SJSA1 (cell line): ENCODE measurements at places on chromosomes 4 and X. TPM values are rescaled to one million over a fixed set of nuclear protein-coding genes. Genes with fewer than 3 reads are reported as not detected.

Gene CRLF2
- total RNA-seq, result not detected in 2 replicates

Gene SUPT20HL2
- total RNA-seq, result not detected in 2 replicates

Gene NLGN3
- not detected in 2 replicates for total RNA-seq

Gene ARHGEF38
- not detected in 2 replicates for total RNA-seq

DNA sequence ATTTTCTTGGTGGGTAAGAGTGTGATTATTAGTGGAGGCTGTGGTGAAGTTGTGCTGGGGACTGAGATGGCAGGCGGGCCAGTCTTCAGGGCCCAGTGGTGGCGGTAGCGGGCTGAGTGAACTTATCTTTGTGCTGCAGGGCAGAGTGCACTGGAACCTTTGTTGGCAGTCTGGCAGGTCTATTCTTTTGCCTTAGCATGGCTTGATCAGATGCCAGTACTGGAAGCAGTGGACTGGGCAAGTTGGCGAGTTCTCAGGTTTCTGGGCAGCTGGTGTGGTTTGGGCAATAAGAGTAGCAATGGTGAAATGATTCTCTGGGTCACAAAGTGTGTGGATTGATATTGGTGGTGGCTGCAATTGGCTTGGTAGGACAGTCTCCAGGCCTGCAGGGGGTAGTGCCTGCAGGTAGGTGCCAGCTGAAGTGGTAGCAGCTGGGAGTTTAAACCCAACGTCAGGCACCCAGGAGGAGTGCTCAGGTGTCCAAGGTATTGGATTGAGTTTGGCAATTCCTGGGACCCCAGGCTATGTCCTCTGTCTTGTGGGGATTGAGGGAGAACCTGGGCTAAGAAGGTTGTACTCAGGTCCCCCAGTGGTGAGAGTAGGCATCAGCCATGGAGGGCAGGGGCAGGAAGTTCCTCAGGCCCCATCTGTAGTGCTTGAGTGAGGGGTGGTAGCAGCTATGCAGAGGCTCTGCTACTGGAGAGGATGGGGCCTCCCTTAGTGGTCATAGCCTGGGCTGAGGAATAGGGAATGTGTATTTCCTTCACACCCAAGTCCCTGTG is 34.9 kb upstream of the SLC25A14 start:
- H3K36me3 ChIP-seq, result no peaks in the 10 kb centered on the region
- no peaks in the 10 kb centered on the region for H3K4me1 ChIP-seq
- H3K27ac ChIP-seq, result no peak overlapping the region
- no peak overlapping the region for H3K4me3 ChIP-seq

- H3K27me3 ChIP-seq, result no peaks in the 10 kb centered on the region
- H3K4me1 ChIP-seq, result no peaks in the 10 kb centered on the region
- no peak overlapping the region for H3K27ac ChIP-seq
- H3K4me3 ChIP-seq, result no peak overlapping the region
- DNase-seq, result no peak
Observed at GRCh38 chr4:46839128-46839527, 69.9 kb downstream of the COX7B2 start.

- H3K27me3 ChIP-seq, result no peaks in the 10 kb centered on the region
- H3K36me3 ChIP-seq, result no peaks in the 10 kb centered on the region
- H3K4me1 ChIP-seq, result peaks cover 20% of the 10 kb centered on the region
- H3K27ac ChIP-seq, result no peak overlapping the region
- DNase-seq, result no peak
Observed at GRCh38 chr4:83234902-83235644, 49.5 kb downstream of the COQ2 start.

GRCh38 chrX:40646489-40647306 is 663 bp downstream of the CXorf38 start:
- H3K36me3 ChIP-seq, result no peaks in the 10 kb centered on the region
- peak overlapping the region; percentile 59 for H3K4me3 ChIP-seq
- H3K27me3 ChIP-seq, result no peaks in the 10 kb centered on the region

DNA sequence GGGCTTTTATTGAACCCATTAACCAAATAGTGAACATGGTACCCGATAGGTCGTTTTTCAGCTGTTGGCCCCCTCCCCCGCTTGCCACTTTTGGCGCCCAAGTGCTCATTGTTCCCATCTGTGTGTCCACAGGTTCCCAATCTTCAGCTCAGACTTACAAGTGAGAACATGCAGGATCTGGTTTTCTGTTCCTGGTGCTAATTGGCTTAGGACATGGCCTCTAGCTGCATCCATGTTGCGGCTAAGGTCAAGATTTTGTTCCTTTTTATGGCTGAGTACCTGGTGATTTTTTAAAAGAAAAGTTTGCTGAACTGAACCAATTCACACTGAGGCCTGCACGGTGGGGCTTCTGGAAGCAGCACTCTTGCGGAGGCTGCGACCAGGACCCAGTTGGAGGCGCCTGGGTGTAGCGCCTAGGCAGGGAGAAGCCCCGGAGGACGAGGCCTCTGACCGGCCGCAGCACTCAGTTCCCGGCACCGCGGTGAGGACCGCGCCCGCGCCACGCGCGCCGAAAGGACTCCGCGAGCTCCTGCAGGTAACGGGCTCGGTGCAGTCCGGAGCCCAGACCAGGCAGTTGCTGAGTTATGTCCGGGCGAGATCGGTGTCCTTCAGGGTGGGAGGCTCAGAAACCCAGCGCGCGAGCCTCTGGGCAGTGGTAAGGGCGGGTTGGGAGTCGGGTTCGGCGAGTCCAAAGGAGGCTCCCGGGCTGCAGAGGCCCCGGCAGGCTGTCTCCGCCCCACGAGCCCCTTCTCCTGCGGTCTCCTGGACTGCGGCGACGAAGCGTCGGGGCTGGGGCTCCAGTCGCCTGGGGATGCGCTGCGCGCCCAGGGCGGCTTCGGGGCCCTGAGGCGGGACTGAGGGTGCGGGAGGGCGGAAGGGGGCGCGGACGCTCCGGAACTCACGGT is 15.8 kb upstream of the SLC25A4 start:
- H3K4me3 ChIP-seq, result peak overlapping the region; percentile 31
- no peak overlapping the region for H3K27ac ChIP-seq
- H3K4me1 ChIP-seq, result peaks cover 14% of the 10 kb centered on the region
- no peaks in the 10 kb centered on the region for H3K36me3 ChIP-seq

GRCh38 chr4:23819041-23819511 is 70.8 kb downstream of the PPARGC1A start:
- no peak for DNase-seq
- H3K27ac ChIP-seq, result no peak overlapping the region
- peaks cover 12% of the 10 kb centered on the region for H3K4me1 ChIP-seq
- no peaks in the 10 kb centered on the region for H3K27me3 ChIP-seq
- no peaks in the 10 kb centered on the region for H3K36me3 ChIP-seq

DNA sequence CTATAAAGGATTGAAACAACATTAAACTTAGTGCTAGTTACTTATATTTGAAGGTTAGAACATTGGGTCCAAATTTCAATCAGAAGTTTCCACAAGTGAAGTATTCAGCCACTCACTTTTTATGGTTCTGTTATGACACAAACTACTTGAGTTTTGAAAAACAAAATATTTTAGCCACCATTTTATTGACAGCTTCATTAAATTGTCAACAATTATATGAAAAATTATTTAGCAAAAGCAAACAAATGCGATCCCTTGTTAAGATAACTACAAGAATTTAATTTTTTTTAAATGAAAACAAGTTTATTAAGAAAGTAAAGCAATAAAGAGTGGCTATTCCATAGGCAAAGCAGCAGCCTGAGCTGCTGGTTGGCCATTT is 3.1 kb downstream of the CXCL2 start:
- peaks cover 4% of the 10 kb centered on the region; the same call in 1 of the 2 replicates for H3K36me3 ChIP-seq
- peaks cover 14% of the 10 kb centered on the region for H3K4me1 ChIP-seq
- H3K27me3 ChIP-seq, result no peaks in the 10 kb centered on the region
- no peak for DNase-seq
- no peak overlapping the region for H3K4me3 ChIP-seq

DNA sequence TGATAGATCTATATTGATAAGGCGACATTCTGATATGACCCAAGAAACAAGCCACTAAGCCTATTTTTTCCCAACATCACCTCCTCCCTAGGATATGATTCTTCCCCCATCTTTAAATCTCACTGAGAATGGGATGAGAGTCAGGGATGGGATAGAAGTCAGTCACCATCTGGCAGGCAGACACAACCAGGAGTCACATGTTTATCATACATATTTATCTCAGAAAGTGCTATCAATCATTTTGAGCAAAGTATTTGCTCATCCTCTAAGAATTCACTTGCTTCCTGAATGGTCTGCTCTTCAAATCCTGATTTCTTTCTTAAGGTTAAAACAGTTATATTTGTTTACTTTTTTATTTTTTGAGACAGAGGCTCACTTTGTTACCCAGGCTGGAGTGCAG is 20.3 kb downstream of the DNAAF6 start:
- no peaks in the 10 kb centered on the region for H3K27me3 ChIP-seq
- no peak overlapping the region for H3K4me3 ChIP-seq
- no peak for DNase-seq
- H3K4me1 ChIP-seq, result no peaks in the 10 kb centered on the region
- H3K36me3 ChIP-seq, result no peaks in the 10 kb centered on the region

GRCh38 chr4:184649971-184650855 is 675 bp downstream of the PRIMPOL start:
- peak overlapping the region; percentile 83 for H3K4me3 ChIP-seq
- peak overlapping the region; percentile 99 for H3K27ac ChIP-seq
- peaks cover 37% of the 10 kb centered on the region for H3K4me1 ChIP-seq
- peak; percentile 47 for DNase-seq
- H3K27me3 ChIP-seq, result no peaks in the 10 kb centered on the region

DNA sequence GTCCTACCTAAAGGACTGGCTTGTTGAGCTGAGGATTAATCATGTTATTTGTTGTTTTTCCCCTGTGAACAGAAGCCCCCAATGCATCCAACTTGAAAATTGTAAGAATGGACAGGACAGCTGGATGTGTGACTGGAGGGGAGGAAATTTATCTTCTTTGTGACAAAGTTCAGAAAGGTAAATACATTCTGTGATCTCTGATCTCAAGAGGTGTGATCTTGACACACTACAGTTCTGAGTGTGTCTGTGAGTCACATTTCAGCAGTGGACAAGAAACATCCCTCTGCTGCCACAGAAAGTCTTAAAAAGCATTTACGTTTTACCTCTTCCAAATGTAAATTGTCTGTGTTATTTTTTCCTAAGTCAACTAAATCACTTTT is 79.3 kb downstream of the NFKB1 start:
- DNase-seq, result no peak
- H3K36me3 ChIP-seq, result peaks cover 81% of the 10 kb centered on the region
- H3K27me3 ChIP-seq, result no peaks in the 10 kb centered on the region

GRCh38 chrX:141879616-141880015 is 24.1 kb upstream of the MAGEC1 start:
- DNase-seq, result no peak
- no peaks in the 10 kb centered on the region for H3K4me1 ChIP-seq
- no peak overlapping the region for H3K27ac ChIP-seq
- H3K27me3 ChIP-seq, result no peaks in the 10 kb centered on the region
- H3K36me3 ChIP-seq, result no peaks in the 10 kb centered on the region
- H3K4me3 ChIP-seq, result no peak overlapping the region
